Gastroesophageal sphincter (tissue), 4 donors: ENCODE measurements at places on chromosomes 4 and X. TPM values are rescaled to one million over a fixed set of nuclear protein-coding genes. Genes with fewer than 3 reads are reported as not detected.

The MTNR1A gene
- total RNA-seq = not detected

The GLOD5 gene
- total RNA-seq = not detected

The IL1RAPL1 gene
- 0.27 TPM for total RNA-seq

The PIN4 gene
- total RNA-seq = 5.7 TPM

The CYBB gene
- total RNA-seq = 4.0 TPM

The ARHGAP36 gene
- total RNA-seq = not detected

The STARD8 gene
- 10.7 TPM for total RNA-seq

The MAGEE1 gene
- total RNA-seq = 5.3 TPM

The ERAS gene
- not detected for total RNA-seq

The CLNK gene
- total RNA-seq = not detected

The XAGE3 gene
- total RNA-seq = not detected

The GYG2 gene
- total RNA-seq = 13.7 TPM

The TMEM131L gene
- 24.0 TPM for total RNA-seq

The ZNF827 gene
- 39.4 TPM for total RNA-seq

The IL9R gene
- total RNA-seq = 0.15 TPM

The PNMA5 gene
- not detected for total RNA-seq

The ASB9 gene
- total RNA-seq = 1.2 TPM

The NAAA gene
- total RNA-seq = 33.5 TPM

The C4orf36 gene
- not detected for total RNA-seq

The RNF175 gene
- total RNA-seq = 0.67 TPM
